Tibial artery (tissue), 4 donors: ENCODE measurements at places on chromosomes 7 and 10.

- DNase-seq: peak; percentile 54
These were observed 96.7 kb downstream of the ARHGAP22 start for GRCh38 chr10:48507933-48508790.

- DNase-seq: peak; percentile 44
These were observed 409.0 kb upstream of the MGMT start for GRCh38 chr10:129057856-129058663.

DNA sequence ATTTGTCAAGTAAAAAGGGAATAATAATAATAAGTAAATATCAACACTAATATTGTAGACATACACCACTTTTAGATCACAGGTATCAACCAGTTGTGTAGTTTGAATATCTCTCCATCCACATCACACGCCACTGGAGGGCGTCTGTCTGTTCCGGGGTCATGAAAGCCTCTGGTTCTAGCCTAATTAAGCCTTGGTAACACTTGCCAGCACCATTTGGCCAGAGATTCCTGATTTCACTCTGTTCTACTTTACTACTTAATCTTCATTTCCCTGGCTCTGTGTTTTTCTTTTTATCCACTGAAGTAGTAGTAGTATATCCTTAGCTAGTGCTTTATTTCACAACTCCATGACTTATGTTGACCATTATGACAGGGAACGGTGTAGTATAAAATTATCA lies 285.6 kb upstream of the POM121L12 start:
- DNase-seq: no peak

- DNase-seq: no peak
These were observed 180.8 kb downstream of the PRKCQ start for GRCh38 chr10:6399231-6399741.

- DNase-seq: no peak
These were observed 42.0 kb downstream of the GPRIN2 start for GRCh38 chr10:46514431-46514861.

- DNase-seq: no peak
These were observed 33.2 kb upstream of the RAB18 start for GRCh38 chr10:27470885-27471284.

DNA sequence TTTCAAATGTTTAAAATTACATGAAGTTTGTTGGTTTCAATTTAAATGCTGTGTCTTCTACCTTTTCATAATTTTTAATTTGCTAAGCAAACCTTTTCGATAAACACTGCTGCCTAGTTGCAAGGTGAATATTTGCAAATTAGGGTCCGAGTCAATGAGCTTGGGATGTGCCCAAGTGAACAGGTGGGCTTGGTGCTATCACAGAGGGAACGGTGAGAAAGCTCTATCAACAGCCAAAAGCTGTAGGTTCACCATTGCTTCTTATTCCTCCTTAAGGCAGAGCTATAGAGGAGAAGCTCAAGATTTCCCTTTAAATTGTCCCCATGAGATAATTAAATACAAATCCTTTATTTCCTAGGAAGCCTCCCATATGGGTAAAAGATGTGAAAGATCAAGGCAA lies 245.3 kb upstream of the CELF2 start:
- no peak for DNase-seq

DNA sequence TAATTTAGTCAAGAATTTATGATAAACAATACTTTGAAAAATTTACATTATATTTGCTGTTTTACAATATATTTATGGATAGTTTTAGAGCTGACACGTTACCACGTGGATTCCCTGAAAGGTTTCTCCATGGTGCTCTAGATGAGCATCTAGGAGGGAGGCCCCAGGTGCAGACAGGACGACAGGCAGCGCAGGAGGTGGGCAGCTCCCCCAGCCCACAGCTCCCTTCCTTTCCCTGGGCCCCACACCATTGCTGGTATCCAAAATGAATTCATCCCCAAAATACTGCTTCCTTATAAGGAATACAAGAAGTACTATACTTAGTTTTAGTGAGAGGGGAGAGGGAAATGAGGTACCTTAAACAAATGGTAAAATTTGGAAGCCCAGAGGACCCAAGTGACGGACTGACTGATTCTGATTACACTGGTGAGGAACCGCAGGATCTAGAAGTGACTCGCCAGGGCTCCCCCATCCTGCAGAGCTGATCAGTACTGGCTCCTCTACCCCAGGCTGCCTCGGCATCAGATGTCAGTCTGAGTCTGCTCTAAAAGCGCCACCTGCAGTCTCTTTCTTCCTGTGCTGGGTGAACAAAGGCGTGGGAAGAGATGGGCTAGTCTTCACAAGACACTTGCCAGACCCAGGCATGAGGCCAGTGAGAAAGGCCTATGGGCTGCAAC lies 89.2 kb downstream of the DLG5 start:
- DNase-seq: no peak

DNA sequence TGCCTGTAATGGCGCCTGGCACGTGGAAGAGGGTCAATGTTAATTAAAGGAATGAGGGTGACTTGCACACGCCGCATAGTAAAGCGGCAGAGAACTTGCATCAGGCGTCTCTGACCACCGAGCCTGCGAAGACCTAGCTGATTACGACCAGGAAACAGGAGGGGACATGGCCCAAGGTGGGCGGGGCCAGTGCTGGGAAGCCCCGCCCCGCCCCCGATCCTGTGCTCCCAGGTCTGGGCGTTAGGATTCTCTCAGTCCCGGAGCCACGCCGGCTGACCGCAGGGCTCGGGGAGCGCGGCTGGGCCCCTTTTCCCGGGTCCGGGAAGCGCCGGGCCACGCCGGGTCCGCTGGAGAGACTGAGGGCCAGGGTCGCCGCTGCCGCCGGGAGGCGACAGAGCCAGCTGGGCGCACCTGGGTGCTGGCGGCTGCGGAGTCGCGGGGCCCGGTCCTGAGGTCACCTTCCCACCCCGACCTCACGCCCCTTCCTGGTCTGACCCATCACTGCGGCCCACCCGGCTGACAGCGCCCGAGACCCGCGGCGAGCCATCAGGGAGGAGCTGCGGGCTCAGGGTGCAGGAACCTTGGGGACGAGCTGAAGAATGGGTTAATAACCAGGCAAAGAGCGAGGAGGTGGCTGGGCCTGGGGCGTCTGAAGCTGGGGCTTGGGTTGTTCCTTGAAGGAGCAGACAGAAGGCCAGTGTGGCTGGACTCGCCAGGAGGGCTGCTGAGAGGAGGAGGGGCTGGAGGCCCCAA lies 23.0 kb upstream of the GRID1 start:
- DNase-seq: no peak

- DNase-seq: no peak
These were observed 1.3 kb downstream of the TYSND1 start for GRCh38 chr10:70145166-70145665.
